ENCODE measurements at places on chromosomes 5 and 9.

DNA sequence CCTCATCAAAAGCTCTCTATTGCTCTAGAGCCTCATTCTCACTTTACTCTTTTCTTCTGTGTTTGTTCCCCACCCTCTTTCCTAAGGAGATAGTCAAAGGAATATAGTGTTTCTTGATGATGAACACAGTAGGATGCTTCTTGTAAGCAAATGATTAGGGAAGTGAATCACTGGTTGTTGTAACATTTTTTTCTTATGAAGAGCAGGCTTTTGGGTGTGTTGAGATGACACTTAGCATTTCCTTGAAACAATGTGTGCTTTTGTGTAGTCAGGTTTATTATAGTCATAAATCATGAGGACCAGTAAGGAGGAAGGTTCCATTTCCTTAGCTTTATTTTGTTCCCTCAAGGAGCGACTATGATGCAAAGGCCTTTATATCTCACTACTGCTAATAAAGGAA lies 1991.3 kb upstream of the C9orf72 start:
- DNase-seq: no peak

- DNase-seq: no peak
Measured at GRCh38 chr9:35711501-35712428, 20.2 kb downstream of the TLN1 start.

GRCh38 chr5:148805326-148806290 lies 20.8 kb upstream of the ADRB2 start:
- DNase-seq: no peak

- DNase-seq: no peak
Measured at GRCh38 chr9:40927851-40928802, 200.4 kb downstream of the FOXD4L6 start.

- DNase-seq: no peak
Measured at GRCh38 chr5:153099328-153099727, 391.1 kb upstream of the GRIA1 start.

DNA sequence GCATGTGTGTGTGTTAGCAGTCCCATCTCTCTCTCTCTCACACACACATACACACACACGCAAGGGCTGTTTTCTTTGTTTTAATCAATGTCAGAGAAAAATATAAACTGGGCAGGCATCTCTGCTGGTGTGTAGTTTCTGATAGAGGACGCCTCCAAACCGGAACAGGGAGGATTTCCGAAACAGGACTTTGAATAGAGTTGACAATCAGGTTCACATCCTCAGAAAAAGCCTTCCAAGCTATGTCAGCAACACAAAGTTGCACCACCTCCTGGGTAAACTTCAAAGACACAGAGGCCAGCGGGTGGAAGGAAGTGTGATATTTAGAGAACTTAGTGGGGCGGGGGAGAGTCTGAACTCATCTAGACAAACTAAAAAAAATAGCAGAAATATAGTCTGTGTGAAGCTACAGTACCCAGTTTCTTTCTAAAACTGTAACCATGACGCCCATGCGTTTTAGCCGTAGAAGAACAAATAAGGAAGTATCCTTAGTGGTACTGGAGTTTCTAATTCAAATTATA lies 1.2 kb downstream of the ST8SIA4 start:
- DNase-seq: no peak

DNA sequence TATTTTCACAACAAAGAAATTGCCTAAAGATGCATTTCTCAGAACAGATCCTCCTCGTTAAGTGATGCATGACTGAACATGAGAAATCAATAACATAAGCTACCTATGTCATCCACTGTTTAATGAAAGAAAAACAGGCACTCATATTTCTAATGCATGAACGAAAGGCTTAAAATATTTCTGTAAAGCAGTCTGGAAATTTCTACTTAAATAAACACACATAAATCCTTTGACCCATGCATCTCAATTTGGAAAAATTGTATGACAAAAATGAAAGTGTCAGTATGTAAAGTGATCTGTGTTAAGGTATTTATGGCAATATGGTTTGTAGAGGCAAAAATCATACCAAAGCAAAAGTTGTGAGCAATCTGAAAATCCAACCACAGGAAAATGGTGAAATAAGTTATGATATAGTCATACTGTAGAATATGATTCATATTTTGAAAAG lies 399.2 kb upstream of the GRAMD2B start:
- no peak for DNase-seq

- no peak for DNase-seq
Measured at GRCh38 chr5:145104106-145104505, 731.0 kb downstream of the PRELID2 start.

DNA sequence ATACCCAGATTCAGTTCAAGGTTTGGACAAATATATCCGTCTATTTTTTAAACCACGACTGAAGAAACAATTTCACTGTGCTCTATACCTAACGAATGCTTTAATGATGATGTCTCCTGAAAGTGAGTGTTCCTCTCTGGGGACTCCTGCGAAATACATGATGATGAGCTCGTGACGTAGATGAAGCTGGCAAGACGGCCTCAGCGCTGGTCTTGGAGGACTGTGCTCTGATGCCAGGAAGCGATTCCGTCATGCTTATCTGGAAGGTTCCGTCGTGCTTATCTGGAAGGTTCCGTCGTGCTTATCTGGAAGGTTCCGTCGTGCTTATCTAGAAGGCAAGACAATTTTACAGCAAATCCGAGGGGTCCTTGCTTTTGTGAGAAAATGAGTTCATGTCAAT lies 250.8 kb upstream of the IRX2 start:
- DNase-seq: no peak

DNA sequence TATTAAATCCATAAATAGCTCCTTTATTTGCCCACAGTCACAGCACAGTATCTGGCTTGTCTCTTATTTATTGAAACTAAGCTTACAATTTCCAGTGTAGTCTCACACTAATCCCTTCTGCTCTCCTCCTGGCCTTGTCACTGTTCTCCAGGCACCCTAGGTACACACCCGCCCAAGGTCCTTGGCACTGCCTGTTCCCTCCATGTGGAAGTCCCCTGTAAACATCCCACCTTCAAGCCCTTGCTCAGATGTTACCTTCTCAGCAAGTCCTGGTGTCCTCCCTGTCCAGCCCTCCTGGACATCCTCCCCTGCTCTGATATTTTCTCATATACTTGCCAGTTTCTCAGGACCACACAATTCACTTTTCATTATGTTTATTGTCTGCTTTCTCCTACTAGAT lies 44.2 kb upstream of the CFAP157 start:
- no peak for DNase-seq

DNA sequence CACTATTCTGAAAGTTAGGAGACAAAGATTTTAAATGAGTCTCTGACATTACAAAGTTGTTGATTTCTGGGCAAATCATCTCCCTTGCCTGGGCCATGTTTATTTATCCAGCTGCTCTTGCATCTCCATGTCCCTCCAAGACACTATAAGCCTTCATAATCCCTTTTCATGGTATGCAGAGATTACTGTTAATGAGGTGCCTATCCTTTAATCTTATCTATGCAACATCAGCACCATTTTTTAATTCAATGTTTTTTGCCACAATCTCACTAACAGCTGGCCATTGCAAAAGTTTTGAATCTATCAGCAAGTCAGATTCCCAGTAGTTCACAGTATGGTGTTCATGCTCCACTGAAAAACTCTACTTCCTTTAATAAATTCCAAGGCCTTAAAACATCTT lies 108.5 kb upstream of the PTPRD start:
- DNase-seq: no peak

- DNase-seq: no peak
Measured at GRCh38 chr5:144638787-144639186, 468.1 kb downstream of the KCTD16 start.

- DNase-seq: no peak
Measured at GRCh38 chr5:160604484-160604883, 182.8 kb downstream of the PTTG1 start.

- DNase-seq: no peak
Measured at GRCh38 chr5:142743592-142744441, 26.4 kb upstream of the ARHGAP26 start.

GRCh38 chr5:167488371-167488770 lies 803.1 kb upstream of the WWC1 start:
- no peak for DNase-seq

GRCh38 chr5:124948062-124948753 lies 201.8 kb upstream of the ZNF608 start:
- no peak for DNase-seq

GRCh38 chr5:132470010-132470392 lies 20.6 kb downstream of the IRF1 start:
- DNase-seq: no peak

DNA sequence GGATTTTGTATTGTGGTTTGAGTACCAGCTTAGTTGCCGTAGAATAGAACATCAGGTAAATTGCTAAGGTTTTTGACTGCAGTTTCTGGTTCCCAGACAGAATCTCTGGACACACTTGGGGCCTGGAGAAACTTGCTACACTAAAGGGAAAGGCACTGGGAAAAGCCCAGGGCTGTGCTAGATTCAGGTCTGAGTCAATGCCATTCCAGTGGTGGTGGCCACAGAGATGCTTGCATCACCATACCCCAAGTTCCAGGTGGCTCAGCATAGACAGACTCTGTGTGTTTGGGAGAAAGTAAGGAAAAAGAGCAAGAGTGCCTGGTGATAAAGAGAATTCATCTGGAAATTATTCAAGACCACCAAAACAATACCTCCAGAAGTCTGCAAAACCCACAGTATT lies 120.6 kb downstream of the HMHB1 start:
- no peak for DNase-seq

DNA sequence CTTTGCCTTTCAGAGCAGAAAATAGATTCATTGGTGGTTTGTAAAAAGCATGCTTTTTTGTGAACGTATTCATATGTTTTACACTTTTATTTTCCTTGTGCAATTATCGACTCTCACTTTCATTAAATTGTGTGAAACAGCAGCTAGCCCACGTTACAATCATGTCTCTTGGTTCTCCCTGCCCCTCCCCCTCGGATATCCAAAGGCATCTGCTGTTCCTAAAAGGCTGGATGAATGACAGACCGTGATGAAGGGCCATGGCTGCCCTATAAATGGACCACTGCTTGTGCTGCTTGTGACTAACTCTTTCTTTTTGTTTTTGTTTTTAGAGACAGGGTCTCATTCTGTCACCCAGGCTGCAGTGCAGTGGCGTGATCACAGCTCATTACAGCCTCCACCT lies 17.0 kb upstream of the SEMA4D start:
- DNase-seq: no peak

- DNase-seq: no peak
Measured at GRCh38 chr5:10432059-10433008, 9.3 kb upstream of the ROPN1L start.
